ENCODE measurements at places on chromosomes 11 and 22.

GRCh38 chr22:39293766-39294368 lies 25.6 kb downstream of the RPL3 start:
- DNase-seq: no peak
- H3K27ac ChIP-seq: no peak overlapping the region
- H3K4me3 ChIP-seq: no peak overlapping the region
- H3K36me3 ChIP-seq: no peaks in the 10 kb centered on the region

- DNase-seq: no peak
- H3K4me1 ChIP-seq: no peaks in the 10 kb centered on the region
- no peaks in the 10 kb centered on the region for H3K36me3 ChIP-seq
- no peak overlapping the region for H3K27ac ChIP-seq
These were observed 343.8 kb upstream of the ANO3 start for GRCh38 chr11:25988178-25988577.

- H3K36me3 ChIP-seq: no peaks in the 10 kb centered on the region
- DNase-seq: no peak
- no peaks in the 10 kb centered on the region for H3K4me1 ChIP-seq
These were observed 35.4 kb upstream of the CCDC34 start for GRCh38 chr11:27398400-27398770.

DNA sequence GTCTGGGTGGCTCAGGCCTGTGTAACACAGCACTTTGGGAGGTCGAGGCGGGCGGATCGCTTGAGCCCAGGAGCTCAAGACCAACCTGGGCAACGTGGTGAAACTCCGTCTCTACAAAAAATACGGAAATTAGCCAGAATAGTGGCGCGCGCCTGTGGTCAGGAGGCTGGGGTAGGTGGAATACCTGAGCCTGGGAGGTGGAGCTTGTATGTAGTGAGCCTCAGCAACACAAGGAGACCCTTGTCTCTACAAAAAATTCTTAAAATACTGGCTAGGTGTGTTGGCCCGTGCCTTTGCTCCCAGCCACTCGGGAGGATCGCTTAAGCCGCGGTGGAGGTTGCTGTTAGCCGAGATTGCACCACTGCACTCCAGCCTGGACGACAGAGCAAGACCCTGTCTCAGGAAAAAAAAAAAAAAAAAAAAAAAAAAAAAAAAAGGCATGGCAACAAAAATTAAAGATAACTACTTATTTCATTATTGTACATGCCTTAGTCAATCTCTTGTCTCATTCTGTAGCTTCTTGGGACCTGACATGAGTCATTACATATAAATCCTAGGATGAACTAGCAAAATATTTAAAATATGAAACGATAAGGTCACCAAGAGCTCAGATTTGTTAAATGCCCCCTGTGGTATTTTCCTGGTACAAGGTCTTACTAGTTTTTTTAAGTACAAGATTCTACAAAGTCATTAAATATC lies 1.1 kb downstream of the TAF1D start:
- H3K36me3 ChIP-seq: peaks cover 65% of the 10 kb centered on the region
- peak; percentile 70 for DNase-seq
- no peaks in the 10 kb centered on the region for H3K27me3 ChIP-seq
- H3K4me3 ChIP-seq: peak overlapping the region; percentile 98

GRCh38 chr11:65793625-65794400 lies 7.0 kb downstream of the OVOL1 start:
- DNase-seq: no peak
- peaks cover 13% of the 10 kb centered on the region for H3K4me1 ChIP-seq
- H3K27me3 ChIP-seq: peaks cover 18% of the 10 kb centered on the region
- no peak overlapping the region for H3K4me3 ChIP-seq
- H3K36me3 ChIP-seq: no peaks in the 10 kb centered on the region

DNA sequence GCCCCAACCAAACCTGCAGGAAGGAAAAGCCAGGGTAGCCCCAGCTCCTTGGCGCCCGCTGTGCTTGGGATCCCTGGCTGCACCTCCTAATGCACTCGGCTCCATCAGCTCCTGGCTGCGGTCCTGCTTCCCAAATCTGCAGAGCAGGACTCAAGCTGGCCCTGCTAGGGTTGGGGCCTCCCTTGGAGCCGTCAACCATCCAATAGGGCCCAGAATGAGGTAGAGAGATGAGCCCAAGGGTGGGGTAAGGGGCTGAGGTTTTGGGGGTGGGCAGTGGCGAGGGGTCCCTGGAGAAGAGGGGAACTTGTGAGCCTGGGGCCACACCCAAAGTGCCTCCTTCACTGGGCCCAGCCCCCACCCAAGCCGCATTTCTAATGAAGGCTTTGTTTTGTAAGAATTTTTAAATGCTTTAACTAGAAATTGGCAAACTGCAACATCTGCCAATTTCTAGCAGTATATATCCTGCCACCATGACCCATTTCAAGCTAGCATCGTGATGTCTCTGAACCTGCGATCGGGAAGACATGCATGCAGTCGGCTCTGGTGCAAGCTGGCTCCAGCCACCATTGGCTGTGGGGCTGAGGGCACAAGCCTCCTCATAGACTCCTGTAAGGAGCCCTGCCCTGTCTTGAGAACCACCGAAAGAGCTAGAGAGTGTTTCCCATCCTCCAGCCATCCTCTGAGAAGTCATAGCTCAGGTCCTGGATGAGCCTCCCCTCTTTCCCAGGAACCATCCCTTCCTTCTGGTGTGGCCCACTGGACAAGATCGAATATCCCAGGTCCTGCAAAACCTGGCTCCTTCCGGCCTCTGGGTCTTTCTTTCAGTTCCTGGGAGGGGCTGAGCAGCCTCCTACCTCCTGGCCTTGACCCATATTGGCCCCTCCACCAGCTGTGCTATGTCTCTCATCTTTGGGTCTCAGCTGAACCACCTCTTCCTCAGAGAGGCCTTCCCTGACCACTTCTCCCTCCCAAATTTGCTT lies 15.5 kb downstream of the C1QTNF6 start:
- DNase-seq: no peak
- H3K4me1 ChIP-seq: peaks cover 46% of the 10 kb centered on the region
- H3K4me3 ChIP-seq: no peak overlapping the region
- no peaks in the 10 kb centered on the region for H3K27me3 ChIP-seq
- no peaks in the 10 kb centered on the region for H3K36me3 ChIP-seq
- no peak overlapping the region for H3K27ac ChIP-seq

- H3K27ac ChIP-seq: no peak overlapping the region
- no peak for DNase-seq
- H3K36me3 ChIP-seq: no peaks in the 10 kb centered on the region
- peaks cover 94% of the 10 kb centered on the region for H3K27me3 ChIP-seq
- peaks cover 17% of the 10 kb centered on the region for H3K4me1 ChIP-seq
These were observed 6.8 kb upstream of the ALX4 start for GRCh38 chr11:44316659-44317240.

DNA sequence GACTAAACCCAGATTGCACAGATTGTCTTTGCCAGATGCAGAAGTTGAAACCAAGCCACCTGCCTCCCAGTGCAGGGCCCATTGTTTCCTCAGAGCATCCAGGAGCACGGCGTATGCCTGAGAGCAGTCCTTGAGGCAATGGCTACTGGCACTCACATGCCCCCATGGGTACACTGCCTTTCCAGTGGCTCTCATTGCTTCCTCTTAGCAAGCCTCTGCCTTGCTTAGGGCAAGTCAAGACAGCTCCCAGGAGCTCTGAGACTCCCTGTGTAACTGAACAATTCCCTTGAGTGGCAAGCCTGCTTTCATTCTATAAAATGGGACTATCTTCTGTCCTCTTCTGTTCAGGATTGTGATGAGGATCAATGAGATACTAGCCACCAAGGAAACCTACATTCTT lies 4.1 kb downstream of the SYTL2 start:
- no peaks in the 10 kb centered on the region for H3K36me3 ChIP-seq
- no peak for DNase-seq
- peaks cover 28% of the 10 kb centered on the region for H3K4me1 ChIP-seq
- H3K4me3 ChIP-seq: no peak overlapping the region
- no peaks in the 10 kb centered on the region for H3K27me3 ChIP-seq
- no peak overlapping the region for H3K27ac ChIP-seq

DNA sequence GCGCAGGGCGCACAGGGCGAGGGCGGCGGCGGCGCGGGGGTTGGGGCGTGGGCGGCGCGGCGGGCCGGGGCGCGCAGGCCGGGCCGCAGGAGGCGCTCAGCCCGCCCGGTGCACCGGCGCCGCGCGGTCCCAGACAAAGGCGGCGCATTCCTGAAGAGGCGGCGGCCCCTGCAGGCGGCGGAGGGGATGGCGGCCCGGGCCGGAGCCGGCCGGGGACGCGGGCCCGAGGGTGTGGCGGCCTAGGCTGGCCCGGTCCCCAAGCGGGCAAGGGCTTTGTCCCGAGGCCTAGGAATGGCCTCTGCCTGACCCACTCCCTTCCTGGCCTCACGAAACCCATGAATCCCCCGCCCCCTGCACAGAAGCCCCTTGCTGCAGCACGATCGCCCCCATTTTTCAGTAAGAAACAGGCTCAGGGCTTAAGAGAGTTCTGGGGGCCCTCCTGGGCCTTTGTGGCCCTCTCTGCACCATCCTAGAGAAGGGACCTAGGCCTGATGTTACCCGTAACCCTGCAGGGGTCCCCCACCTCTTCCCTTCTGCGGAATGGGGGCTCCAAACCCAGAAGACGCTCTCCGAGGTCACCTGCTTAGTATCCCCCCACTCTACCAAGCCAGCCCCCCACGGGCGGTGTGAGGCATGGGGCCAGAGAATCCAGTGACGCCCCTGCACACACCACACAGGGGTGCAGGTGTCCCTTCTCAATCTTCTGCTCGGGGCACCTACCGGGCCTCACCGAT lies at the start of gene RTN4R:
TSS of gene RTN4R (minus strand) at position 40 of the 734 bp plus-strand sequence. CDS start 226 bp downstream, outside the sequence.
- no peaks in the 10 kb centered on the region for H3K36me3 ChIP-seq
- H3K4me3 ChIP-seq: peak within 1 kb of the TSS; percentile 54
- DNase-seq: peak; percentile 65
- H3K27me3 ChIP-seq: no peaks in the 10 kb centered on the region
- H3K27ac ChIP-seq: no peak within 1 kb of the TSS

All from activated CD8-positive, alpha-beta T cell treated with anti-CD3 and anti-CD28 coated beads for 36 hours (primary cell).